ENCODE measurements at places on chromosomes 2 and 18. TPM values are rescaled to one million over a fixed set of nuclear protein-coding genes. Genes with fewer than 3 reads are reported as not detected.

Gene CYB5A
- total RNA-seq, result 31.9 TPM

Gene IKZF2
- total RNA-seq, result 5.1 TPM

Gene PRSS56
- 2.6 TPM for total RNA-seq

Gene PLEKHH2
- 15.3 TPM for total RNA-seq

Gene REG3G
- total RNA-seq, result not detected

Gene HOXD12
- not detected for total RNA-seq

Gene DYNAP
- total RNA-seq, result not detected

Gene RAD51AP2
- under 0.01 TPM for total RNA-seq

Gene CD226
- total RNA-seq, result 0.53 TPM

Gene PIEZO2
- 47.2 TPM for total RNA-seq

Gene AKAIN1
- 0.18 TPM for total RNA-seq

Gene LHCGR
- 0.44 TPM for total RNA-seq

Gene SUPT7L
- total RNA-seq, result 25.8 TPM

Gene NRP2
- total RNA-seq, result 19.9 TPM

Gene KLHL41
- total RNA-seq, result 2,102 TPM

Gene KANSL3
- 32.2 TPM for total RNA-seq

Gene SLC30A3
- total RNA-seq, result 0.18 TPM

Gene SYT4
- total RNA-seq, result 0.13 TPM

Gene POMC
- total RNA-seq, result 3.5 TPM

Gene RNF152
- 8.1 TPM for total RNA-seq

Gene CRYBA2
- not detected for total RNA-seq

Gene INO80B
- 21.1 TPM for total RNA-seq

Gene BOLL
- total RNA-seq, result 0.62 TPM

Gene KYNU
- 0.84 TPM for total RNA-seq

Gene CCDC195
- 0.40 TPM for total RNA-seq

Gene VAMP5
- total RNA-seq, result 18.0 TPM

Gene ERMN
- total RNA-seq, result 0.04 TPM

All from muscle of leg (tissue), 16 donors.